ENCODE measurements at places on chromosomes 5 and 9.

- no peak for DNase-seq
Observed at GRCh38 chr9:120109242-120109641, 470.7 kb downstream of the CDK5RAP2 start.

GRCh38 chr5:133669472-133669871 is 57.1 kb upstream of the FSTL4 start:
- no peak for DNase-seq

- no peak for DNase-seq
Observed at GRCh38 chr9:124437086-124437485, 13.2 kb upstream of the ADGRD2 start.

- DNase-seq: no peak
Observed at GRCh38 chr9:137762414-137763061, 115.0 kb upstream of the CACNA1B start.

DNA sequence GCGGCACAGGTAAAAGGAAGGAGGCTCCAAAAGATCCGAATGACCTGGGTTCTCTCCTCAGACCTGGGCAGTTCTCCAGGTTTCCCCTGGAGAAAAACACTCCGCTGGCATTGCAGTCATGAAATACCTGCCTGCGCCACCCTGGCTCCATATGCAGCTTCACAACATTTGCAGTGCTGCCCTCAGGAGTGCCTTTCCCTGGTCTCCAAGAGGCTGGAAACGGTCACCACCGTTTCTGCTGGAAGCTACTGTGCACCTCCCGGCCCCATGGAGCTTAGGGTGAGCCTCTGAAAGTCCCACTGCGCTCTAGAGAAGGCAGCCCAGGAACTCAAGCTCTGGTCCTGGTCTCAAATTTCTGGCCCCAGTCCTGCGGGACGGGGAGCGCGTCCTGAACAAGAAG is 670 bp downstream of the UGT3A1 start:
- no peak for DNase-seq

GRCh38 chr9:130129432-130130061 is 42.7 kb upstream of the NCS1 start:
- peak; percentile 20 for DNase-seq

- no peak for DNase-seq
Observed at GRCh38 chr5:67971223-67971830, 244.2 kb upstream of the PIK3R1 start.

DNA sequence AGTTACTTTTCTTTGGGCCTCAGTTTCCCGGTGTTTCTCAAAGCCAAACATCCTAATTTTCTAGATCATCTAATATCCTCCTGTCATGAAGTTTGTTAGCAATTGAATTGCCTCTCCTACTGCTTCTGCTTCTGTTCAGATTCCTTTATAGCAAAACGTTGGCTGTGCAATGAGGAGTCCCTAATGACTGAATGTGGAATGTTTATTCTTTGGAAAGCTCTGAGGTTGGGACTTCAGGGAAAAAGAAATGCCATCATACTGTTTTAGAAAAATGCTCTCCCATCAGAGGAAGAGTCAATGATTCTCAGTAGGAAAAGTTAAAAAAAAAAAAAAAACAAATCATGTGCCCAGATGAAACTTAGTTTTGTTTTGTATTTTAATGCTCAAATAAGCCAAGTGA is 268.7 kb upstream of the PAPPA start:
- no peak for DNase-seq

DNA sequence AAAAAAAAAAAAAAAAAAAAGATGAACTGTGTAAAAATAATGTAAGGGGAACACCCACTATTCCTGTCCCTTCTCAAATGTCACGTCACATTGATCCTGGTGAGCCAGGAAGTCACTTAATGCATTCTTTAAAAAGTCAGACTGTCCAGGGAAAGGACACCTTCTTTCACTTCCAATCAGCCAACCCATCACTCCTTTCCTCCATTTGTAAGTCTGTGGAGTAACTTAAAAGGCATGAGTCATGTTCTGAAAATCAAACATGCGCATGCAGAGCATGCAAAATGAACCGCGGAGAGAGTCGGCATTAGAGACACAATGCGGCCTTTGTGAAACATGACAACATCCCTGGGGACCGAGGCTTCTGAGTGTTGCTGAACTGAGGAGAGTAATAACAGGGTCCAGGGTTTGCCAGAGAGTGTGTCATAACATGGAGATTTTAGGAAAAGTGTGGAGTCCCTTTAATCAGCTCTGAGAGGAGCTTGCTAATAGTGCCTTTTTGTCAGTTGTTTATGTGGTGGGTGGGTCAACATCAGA is 77.6 kb upstream of the SEMA6A start:
- no peak for DNase-seq

- DNase-seq: no peak
Observed at GRCh38 chr9:32487981-32488380, 38.0 kb downstream of the RIGI start.

- peak; percentile 15 for DNase-seq
Observed at GRCh38 chr5:42948961-42949347, 91.2 kb downstream of the ANXA2R start.

- DNase-seq: no peak
Observed at GRCh38 chr5:124474528-124475215, 271.8 kb downstream of the ZNF608 start.

- no peak for DNase-seq
Observed at GRCh38 chr9:127660886-127661741, 45.7 kb upstream of the CFAP157 start.

DNA sequence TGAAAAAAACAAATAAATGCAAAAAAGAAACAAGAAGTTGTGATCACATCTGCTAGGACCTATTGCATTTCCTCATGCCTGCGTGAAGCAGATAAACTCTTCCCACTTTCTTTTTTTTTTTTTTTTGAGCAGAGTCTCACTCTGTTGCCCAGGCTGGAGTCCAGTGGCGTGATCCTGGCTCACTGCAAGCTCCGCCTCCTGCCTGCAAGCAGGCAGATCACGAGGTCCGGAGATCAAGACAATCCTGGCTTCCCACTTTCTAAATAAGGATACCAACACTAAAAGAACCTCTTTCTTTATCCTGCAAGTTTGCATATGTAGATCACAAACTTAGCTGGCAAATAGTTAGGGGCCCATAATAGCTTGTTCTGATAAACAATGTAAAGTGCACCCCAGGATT is 128.6 kb downstream of the ASTN2 start:
- no peak for DNase-seq

DNA sequence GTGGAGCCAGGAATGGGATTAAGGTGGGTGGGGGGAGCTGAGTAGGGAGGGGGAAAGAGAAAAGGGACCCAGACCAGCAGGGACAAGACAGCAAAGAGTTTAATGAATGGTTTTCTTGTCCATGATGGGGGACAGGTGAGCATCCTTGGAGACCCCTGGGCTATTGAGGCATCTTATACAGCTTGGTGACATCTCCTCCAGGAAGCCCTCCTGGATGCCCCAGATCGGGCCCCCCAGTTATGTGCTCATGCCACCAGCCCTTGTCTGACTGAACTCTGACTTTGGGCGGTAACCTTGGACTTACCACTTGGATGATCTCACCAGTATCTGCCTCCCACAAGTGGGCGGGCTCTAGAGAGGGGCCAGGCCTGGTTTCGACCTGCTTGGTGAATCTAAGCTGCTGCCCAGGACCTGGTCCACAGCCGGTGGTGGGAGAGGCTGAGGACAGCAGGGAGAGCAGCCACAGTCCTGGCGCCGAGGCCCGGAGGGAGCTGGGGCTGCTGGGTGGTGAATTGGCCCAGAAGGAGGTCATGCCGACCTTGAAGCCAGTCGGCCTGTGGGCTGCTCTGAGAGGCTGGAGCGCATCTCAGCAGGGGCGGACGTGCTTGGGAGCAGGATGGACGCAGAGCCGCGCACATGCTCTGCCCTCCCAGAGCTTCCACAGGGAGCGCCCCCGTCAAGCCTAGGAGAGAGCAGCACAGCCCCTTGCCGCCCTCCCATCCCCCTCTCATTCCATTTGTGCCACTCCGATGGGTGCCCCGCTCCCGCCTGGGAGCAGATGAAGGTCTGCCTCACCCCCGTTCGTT is 36.2 kb downstream of the UNC5A start:
- no peak for DNase-seq

DNA sequence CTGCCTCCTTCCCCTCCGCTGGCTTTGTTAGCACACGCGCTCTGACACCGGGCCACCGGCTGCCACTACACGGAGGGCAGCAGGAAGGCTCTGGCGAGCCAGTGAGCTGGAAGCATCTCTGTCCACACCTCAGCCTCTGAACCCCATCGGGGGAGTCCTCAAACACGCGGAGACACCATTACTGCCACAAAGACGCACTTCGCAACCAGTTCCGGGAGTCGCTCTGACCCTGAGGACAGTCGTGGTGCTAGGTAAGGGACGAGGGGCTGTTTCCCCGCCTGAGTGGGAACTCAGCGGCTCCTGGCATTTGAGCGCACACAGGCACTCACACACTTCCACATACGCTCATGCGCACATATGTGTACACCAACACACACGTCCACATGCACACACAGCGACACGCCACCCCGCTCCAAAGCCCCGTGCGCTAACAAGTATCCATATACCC is 160.0 kb downstream of the C9orf152 start:
- DNase-seq: peak; percentile 14

- DNase-seq: no peak
Observed at GRCh38 chr5:25345240-25345771, 700.5 kb upstream of the CDH10 start.

DNA sequence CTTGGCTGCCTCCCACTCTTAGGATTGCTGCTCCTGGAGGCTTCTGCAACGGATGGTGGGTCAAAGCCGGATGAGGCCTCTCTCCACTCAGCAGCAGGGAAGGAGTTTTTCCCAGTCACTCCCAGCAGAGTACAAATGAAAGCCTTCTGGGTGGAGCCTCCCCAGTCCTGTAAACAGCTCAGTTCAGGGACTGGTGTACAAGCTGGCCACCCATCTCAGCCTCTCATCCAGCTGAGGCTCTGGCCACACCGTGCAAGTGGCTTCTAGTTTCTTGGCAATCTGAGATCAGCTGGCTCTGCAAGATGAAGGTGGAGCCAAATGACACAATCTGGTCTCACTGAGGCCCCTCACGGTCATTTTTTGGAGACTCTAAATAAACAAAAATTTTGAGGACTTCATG is 10.0 kb downstream of the GPX3 start:
- no peak for DNase-seq

DNA sequence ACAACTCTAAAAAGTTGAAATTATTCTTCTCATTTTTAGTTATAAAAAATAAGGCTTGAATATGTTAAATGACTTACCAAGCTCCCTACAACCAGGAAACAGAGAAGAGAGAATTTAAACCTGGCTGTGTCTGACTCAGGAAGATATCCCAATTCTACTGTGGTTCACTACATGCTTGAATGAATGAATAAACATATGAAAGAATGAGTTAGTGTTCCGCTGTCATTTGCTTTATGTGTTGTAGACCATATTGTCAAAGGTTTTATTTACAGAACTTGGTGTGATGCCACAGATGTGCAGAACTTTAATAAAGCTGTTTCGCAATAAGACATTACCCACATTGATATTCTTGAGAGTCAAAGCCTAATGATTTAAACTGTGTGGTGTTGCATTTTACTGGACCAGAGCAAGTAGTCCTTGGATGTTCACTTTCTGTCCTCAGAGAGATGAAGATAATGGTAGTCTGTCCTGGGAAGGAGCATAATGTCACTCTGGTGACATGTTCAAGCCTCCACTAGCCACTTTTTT is 313.2 kb downstream of the TRIM32 start:
- DNase-seq: no peak
